Naive thymus-derived CD8-positive, alpha-beta T cell (primary cell): ENCODE measurements at places on chromosomes 16 and 17. TPM values are rescaled to one million over a fixed set of nuclear protein-coding genes. Genes with fewer than 3 reads are reported as not detected.

DNA sequence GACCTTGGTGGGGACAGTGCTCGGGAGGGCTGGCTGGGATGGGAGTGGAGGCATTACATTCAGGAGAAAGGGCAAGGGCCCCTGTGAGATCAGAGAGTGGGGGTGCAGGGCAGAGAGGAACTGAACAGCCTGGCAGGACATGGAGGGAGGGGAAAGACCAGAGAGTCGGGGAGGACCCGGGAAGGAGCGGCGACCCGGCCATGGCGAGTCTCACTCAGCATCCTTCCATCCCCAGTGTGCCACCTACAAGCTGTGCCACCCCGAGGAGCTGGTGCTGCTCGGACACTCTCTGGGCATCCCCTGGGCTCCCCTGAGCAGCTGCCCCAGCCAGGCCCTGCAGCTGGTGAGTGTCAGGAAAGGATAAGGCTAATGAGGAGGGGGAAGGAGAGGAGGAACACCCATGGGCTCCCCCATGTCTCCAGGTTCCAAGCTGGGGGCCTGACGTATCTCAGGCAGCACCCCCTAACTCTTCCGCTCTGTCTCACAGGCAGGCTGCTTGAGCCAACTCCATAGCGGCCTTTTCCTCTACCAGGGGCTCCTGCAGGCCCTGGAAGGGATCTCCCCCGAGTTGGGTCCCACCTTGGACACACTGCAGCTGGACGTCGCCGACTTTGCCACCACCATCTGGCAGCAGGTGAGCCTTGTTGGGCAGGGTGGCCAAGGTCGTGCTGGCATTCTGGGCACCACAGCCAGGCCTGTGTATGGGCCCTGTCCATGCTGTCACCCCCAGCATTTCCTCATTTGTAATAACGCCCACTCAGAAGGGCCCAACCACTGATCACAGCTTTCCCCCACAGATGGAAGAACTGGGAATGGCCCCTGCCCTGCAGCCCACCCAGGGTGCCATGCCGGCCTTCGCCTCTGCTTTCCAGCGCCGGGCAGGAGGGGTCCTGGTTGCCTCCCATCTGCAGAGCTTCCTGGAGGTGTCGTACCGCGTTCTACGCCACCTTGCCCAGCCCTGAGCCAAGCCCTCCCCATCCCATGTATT is 1.1 kb downstream of the CSF3 start:
- no peak for DNase-seq

GRCh38 chr16:89801800-89802199 is 14.6 kb downstream of the FANCA start:
- DNase-seq = no peak

- DNase-seq = no peak
Measured at GRCh38 chr16:49586466-49587450, 213.2 kb downstream of the C16orf78 start.

Gene PDXDC1
- 77.8 TPM for total RNA-seq

DNA sequence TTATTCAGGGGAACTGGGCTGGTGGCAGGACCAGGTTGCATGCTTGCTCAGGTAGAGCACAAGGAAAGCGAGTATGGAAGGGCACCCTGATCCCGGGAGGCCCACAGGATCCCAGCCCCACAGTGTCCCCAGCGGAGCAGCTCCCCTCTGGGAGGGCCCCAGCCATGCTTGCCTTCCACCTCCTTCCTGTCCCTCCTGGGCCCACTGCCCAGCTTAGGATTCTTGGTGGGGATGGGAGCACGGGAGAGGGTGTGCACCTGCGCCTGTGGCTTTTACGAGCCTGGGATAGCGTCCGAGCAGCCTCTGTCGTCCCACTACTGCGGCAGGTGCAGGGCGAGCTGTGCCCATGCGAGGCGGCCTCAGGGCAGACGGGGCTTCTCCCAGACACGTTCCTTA is 114.5 kb downstream of the BANP start:
- DNase-seq = no peak

Gene HS3ST2
- total RNA-seq = not detected

Gene VAMP2
- total RNA-seq = 238 TPM

Gene DLX4
- 0.88 TPM for total RNA-seq

GRCh38 chr17:1820528-1821252 is 9.0 kb downstream of the SMYD4 start:
- no peak for DNase-seq

DNA sequence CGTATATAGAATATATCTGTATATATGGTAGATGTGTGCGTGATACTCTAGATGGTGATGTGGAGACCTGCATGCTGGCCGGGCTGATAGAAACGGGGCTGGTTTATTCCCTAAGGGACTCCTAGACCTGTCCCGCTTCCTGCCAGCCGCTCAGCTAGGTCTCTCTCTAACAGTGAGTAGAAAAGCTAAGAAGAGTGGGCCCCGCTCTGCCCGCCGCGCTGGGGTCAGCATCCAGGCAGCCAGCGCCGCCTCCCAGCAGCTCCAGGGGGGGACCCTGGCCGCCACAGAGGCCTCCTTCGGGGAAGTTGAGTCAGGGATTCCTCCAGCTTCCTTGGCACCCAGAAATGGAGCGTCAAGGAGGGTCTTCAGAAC is 9.4 kb downstream of the CYGB start:
- DNase-seq = no peak

- no peak for DNase-seq
Measured at GRCh38 chr16:19084139-19084538, 16.7 kb downstream of the COQ7 start.

- no peak for DNase-seq
Measured at GRCh38 chr16:22711847-22712246, 102.1 kb upstream of the HS3ST2 start.

GRCh38 chr16:57102888-57103851 is 10.8 kb downstream of the CPNE2 start:
- DNase-seq = no peak

DNA sequence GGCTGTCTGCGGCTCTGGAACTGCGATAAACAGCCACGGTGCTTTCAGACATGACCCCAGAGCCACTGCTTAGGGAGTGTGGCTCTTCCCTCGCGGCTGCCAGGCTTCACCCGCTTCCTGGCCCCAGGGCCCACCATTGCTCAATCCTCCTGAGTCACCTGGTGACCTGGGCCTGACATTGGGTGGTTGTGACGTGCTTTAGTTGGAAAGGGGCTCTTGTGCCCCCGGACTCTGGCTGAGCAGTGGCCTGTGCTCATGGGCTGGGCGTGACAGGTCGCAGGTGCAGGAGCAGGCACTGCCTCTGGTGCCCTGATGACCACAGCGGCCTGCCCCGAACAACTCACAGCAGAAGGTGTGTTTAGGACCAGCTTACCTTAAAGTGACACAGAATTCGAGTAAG is 8.6 kb upstream of the NUDT16L1 start:
- no peak for DNase-seq

- no peak for DNase-seq
Measured at GRCh38 chr16:51097729-51098128, 53.3 kb downstream of the SALL1 start.

- DNase-seq = no peak
Measured at GRCh38 chr16:78096386-78096785, 3.1 kb upstream of the WWOX start.

- DNase-seq = no peak
Measured at GRCh38 chr17:32239456-32239855, 26.2 kb upstream of the RHBDL3 start.

GRCh38 chr16:4057439-4057877 is 58.8 kb downstream of the ADCY9 start:
- no peak for DNase-seq

Gene SPAG5
- total RNA-seq = 11.2 TPM

DNA sequence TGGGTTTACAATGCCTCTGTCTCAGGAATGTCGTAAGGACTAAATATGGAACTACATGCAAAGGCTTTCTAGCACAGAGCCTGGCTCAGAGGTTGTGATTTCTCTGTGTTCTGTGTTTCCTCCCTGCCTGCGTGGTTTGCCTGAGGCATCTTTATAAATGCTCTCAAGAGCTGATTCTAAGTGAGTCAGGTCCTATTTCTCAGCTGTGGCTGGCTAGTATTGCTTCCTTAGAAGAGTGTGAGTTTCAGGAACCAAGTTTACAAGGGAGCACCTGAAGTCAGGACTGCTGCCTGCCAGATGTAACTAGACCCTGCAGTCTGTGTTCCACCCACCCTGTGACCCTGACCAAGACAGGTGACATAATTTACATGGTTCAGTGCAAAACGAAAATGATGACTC is 8.0 kb upstream of the CCL1 start:
- no peak for DNase-seq

GRCh38 chr16:28110479-28110878 is 47.0 kb upstream of the GSG1L start:
- DNase-seq = no peak

- DNase-seq = no peak
Measured at GRCh38 chr16:48885471-48885870, 275.5 kb upstream of the N4BP1 start.

Gene ZP2
- total RNA-seq = not detected

DNA sequence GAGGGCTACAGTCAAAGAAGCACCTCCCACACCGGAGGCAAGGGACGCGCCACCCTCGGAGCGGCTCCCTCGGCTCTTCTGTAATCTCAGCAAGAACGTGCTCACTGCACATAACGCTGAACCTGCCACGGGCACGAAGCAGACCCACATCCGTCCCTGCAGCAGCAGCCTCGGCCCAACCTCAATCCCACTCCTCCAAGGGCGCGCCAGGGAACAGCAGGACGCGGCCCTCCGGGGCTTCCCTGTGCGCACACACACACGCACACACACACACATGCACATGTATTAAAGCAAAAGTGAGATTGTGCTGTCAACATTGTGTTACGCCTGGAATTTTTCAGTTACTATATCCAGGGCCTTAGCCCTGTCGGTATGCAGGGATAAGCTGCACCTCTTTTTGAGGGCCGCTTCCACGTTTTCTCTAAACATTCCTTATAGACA is 54.0 kb downstream of the TBC1D16 start:
- no peak for DNase-seq

GRCh38 chr16:59432896-59433295 is 698.8 kb upstream of the GOT2 start:
- no peak for DNase-seq

Gene CX3CL1
- not detected for total RNA-seq

GRCh38 chr17:17745476-17746455 is 64.5 kb downstream of the RAI1 start:
- DNase-seq = no peak

GRCh38 chr17:75721463-75722011 is 278 bp downstream of the ITGB4 start:
- DNase-seq = no peak

Gene DPEP2
- total RNA-seq = 157 TPM

GRCh38 chr17:17728146-17728545 is 46.9 kb downstream of the RAI1 start:
- DNase-seq = no peak

Gene TMEM219
- total RNA-seq = 63.1 TPM

Gene SHCBP1
- 0.29 TPM for total RNA-seq
